ENCODE measurements at places on chromosomes 1 and 21.

DNA sequence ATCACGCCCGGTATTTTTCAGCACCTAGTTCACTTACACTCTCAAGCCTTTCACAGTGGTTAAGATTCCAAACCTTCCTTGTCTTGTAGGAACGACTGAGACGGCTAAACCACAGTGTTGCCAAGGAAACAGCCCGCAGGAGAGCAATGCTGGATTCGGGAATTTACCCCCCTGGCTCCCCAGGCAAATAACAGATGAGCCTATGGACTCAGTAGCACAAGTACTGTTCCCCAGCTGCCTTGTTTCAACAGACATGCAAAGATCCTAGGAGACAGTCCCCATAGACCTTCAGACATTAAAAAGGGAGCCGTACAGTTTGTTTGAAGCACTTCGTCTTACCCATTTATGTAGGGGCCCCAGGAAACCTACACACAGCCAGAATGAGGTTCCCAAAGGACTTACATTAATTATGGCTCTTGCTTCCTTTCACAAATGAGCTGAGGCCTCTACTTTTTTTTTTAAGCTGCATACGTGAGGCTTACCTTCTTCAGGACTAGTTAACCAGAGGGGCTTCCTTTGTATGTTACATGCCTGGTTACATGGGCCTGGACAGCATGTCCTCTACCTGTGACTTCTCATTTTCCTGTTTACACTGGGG lies 2.7 kb downstream of the SNAPIN start:
- DNase-seq = no peak

DNA sequence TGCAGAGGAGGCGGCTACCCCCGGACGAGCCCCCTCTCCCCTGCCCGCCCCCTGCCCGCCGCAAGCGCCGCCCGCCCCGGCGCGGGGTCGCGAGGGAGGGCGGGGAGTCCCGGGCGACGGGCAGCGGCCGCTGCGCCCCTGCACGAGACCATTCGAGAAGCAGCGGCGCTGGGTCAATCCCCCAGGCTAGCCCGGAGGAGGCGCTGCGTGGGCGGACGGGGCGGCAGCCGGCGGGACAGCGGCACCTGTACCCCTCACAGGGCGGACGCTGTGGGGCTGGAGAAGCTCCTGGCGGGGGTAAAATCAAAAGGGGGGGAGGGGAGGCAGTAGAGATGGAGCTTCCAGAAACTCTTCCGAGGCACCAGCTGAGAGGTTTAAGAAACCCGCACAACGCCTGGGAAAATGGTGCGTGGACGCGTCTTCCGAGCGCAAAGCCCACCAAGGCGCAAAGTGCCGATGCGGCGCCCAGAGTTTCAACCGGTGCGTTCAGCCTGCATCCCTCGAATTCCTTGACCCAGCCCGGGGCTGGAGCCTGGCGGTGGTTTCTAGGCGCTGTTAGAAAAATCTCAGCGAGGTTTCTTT lies at the start of gene PLPPR5:
PLPPR5 (minus strand) TSS at position 1 of the 582 bp plus-strand sequence. CDS start 190 bp downstream, outside the sequence.
- peak; percentile 78 for DNase-seq

GRCh38 chr1:147641695-147642592 lies 28.4 kb downstream of the ACP6 start:
- DNase-seq = peak; percentile 73

DNA sequence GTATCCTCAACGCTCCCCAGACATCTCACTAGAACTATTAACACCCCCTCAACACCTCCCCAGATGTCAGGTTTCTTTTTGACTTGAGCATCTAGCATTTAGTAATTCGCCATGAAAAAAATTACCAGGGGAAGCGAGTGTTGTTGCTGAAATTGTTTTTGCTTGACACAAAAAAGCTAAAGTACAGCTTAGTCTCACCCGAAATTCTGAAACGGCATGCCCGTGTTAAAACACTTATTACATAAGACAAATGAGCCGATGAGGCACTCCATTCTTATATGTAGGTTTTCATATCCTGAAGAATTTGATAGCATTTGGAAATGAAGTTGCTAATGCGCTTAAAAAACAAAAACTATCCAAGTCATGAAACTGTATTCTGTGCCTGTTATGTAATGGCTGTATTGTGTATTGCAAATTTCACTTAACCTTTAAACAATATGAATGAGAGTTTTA lies 1.3 kb upstream of the NRIP1 start:
- no peak for DNase-seq

DNA sequence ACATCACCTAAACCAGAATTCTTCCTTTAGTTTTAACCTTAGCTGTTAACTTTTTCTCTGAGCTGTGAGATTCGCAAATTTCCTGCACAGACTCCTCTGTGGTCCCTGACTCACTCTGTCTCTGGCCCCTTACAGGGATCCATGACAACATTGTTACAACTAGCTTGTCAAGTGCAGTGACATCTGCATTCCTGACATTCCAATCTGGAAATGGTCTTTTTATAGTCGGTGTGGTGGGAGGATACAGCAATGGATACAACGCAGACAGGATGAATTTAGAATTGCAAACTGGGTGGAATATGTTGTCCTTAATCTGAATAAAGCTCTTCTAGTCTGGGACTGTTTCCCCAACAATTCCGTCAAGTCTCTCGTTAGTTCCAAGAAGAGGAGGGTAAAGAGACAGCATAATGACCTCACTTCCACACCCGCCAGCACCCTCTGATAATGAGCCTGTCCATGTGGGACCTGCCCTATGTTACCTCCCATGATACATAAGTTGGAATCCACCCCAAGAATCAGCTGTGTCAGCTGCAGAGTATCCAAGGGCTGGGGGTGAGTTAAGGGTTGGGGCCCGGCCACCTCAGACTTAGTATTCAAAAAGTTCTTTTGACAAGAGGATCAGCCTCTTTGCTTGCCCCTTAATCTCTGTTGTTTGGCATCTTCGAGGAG lies 49.4 kb downstream of the ILDR2 start:
- peak; percentile 64 for DNase-seq

DNA sequence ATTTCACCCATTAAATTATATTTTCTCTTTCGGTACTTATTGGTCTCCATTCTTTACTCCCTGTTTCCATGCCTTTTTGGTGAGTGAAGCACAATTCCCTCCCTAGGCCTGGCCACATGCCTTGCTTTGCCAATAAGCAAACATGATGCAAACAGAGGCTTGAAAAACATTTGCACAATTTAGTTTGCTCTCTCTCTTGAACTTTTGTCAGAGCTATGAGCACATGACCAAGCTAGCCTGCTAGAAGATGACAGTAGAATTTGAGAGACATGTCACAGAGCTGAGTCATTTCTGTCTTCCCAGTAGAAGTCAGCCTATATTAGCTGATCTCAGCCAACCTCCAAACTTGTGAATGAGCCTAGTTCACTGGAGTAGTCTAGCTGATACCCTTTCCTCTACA lies 24.6 kb downstream of the ANGPTL3 start:
- peak; percentile 3 for DNase-seq

- peak; percentile 63 for DNase-seq
These were observed 666 bp downstream of the PAFAH2 start for GRCh38 chr1:25996966-25997827.

- peak; percentile 78 for DNase-seq
These were observed 1.2 kb downstream of the ITPKB start for GRCh38 chr1:226737819-226738420.

- DNase-seq = peak; percentile 76
These were observed 368.7 kb upstream of the ADGRL2 start for GRCh38 chr1:81432059-81432458.

DNA sequence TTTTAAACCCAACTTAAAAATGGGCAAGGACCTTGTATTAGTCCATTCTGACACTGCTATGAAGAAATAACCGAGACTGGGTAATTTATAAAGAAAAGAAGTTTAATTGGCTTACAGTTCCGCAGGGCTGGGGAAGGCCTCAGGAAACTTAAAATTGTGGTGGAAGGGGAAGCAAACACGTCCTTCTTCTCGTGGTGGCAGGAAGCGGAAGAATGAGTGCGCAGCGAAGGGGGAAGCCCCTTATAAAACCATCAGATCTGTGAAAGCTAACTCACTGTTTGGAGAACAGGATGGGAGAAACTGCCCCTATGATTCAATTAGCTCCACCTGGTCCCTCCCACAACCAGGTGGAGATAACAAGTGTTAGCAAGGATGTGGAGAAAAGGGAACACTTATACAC lies 237.7 kb downstream of the SEC16B start:
- DNase-seq = no peak

- DNase-seq = no peak
These were observed 700.1 kb downstream of the KCNT2 start for GRCh38 chr1:195908121-195908520.

DNA sequence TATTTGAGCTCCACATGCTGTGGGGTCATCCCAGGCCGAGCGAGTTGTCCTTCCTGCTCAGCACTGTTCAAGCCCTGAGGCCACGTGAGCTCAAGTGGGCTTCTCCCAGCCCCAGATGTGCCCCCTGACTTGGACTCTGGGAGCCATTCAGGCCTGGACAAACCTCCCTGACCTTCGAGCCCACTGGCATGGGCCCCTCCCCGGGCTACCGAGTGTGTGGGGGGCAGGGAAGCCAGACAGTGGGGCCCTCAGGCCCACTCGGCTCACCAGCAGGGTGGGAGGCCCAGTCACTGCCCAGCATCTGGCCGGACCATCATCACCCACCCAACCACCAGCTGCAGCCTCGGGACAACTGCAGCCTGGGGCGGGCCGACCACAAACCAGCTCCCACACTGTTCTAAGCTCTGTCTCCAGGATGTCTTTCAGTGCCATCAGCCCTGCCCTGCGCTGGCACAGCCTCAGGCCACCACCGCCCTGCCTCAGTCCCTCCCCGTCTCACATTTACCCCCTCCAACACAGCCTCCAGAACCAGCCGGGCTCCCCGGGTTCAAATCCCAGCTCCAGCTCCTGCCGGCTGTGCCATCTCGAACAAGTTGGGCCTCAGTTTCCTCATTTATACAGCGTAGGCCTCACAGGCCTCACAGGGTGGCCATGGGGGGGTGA lies 20.9 kb upstream of the PLEKHG5 start:
- DNase-seq = no peak

DNA sequence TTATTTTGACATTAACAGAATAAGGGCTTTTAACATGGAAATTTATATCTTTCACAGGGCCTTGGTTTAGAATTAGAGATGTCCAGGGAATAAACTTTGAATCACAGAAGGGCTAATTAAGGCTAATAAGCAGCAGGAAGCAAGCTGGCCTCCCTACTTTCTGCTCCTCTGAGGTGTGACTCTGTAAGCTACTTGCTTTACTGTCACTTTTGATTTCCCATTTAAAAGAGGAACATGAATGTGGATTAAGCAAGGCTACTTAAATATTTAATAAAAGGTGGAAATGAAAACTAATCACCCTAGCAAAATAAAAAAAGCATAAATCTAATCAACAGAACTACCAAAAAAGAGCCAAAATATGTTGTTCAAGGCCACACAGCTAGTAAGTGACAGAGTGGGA lies 28.9 kb upstream of the CD5L start:
- DNase-seq = no peak

- DNase-seq = no peak
These were observed 12.6 kb upstream of the LAPTM5 start for GRCh38 chr1:30770150-30770549.

GRCh38 chr1:2967329-2967725 lies 53.9 kb upstream of the ACTRT2 start:
- no peak for DNase-seq

DNA sequence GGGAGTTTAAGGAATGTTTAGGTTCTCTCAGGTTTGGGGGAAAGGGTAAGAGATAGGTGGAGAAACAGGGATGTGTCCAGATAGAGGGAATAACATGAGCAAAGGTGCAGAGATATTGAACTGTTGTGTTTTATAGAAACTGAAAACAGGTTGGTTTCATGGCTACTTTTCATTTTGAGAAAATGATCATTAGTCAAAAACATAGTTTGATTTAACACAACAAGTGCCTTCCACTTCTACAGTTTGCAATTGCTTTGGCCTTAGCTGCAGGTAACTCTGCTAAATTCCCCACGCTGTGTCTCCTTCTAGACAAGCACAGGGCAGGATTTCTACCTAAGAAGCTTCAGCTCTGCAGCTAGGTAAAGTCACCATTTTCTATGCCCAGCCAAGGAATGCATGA lies 124.9 kb downstream of the RGS2 start:
- no peak for DNase-seq

DNA sequence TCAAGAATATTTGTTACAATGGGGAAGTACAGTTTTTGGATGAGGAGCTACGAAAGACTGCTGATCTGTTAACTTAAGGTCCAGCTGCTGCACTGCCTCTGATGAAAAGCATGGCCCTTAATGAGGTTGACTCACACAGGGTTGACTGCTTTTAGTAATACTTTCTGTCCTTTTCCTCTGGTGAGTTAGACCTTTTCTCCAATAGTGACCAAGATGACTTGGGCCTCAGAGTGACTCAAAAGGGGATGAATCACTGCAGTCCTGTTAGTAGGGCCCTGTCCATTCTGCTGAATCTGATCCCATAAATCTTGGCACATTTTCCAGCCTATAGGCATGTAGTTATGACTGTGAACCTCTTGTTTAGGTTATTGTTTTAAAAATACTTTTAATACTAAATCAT lies 2.7 kb downstream of the DISP1 start:
- no peak for DNase-seq

DNA sequence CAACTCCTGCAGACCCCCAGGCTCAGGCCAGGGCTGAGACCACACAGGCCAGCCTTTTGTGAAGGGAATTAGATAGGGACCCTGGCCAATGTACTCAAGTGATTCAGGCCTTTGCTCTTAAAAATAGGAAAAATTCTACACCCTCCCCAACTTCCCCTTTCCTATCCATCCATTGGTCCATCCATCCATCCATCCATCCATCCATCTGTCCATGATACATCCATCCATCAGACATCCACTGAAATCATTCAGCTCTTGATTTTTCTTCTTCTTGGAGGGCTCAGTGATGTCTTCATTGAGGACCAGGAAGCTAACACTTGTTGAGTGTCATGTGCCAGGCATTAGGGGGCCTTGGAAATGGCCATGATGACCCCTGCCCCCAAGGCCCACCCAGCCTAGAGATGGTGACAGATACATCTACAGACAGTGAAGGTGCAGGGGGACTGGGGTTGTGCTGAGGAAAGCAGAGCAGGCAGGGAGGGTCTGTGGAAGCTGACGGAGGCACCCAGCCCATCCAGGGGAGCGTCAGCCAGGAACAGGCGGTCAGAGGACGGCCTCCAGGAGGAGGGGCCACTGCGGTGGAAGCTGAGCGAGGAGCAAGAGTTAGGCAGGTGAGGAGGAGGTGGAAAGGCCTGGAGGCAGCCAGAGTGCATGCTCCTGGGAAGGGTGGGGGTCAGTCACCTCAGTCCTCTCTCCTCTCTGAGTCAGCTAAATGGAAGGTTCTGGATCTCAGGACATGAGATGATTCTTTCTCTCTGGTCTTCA lies 81.9 kb downstream of the EPHB2 start:
- DNase-seq = peak; percentile 37

DNA sequence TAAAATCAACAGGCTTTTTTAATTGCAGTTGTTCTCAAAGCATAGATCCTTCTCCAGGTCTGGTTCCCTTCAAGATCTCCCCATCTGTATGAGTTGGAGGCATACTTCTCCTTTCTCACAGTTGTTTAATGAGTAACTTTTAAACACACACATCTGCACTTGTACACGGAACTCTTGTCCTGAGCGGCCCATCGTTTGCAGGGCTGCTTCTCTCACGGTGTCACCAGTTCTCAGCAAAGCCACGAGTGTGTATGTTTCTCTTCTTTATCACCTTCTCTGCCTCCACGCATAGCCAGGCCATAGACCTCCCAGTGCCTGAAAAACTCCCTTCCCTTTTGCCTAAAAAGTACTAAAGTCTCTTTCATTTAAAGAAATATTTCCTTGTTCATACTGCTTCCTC lies 68.7 kb upstream of the ROR1 start:
- DNase-seq = no peak

- no peak for DNase-seq
These were observed 56.3 kb downstream of the NVL start for GRCh38 chr1:224273641-224274040.

GRCh38 chr1:216640100-216640499 lies 83.1 kb downstream of the ESRRG start:
- DNase-seq = no peak

Measured in eye (tissue), 1 donor.